ENCODE measurements at places on chromosomes 13 and 19. TPM values are rescaled to one million over a fixed set of nuclear protein-coding genes. Genes with fewer than 3 reads are reported as not detected.

DNA sequence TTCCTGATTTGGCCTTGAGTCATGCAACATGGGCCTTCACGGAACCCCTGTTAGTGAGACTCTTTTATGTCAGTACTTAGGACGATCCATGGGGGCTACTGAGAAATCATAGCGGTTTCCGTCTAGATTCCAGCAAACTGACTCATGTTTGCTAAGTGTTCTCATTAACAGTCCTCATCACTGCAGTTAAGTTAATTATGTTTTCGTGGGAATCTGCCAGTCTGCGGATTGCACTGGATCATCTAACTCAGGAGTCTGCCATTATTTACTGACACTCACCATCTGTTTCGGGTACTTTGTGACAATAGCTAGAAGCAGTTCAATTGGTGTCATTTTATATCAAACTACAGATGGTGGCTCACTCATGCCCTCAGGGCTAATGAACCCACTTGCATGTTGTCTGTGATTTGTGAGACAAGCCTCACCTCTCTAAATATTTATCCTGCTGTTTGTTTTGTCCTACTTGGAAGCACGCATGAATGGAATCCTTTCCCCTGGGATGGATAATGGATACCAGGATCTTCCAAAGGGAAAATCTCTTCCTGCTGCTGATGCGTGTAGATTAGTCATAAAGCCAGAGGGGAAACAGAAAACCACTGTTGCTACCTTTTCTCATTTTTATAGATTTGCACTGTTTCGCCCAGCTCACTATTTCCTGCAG, 61.8 kb downstream of the RAB20 start:
- no peak for DNase-seq

DNA sequence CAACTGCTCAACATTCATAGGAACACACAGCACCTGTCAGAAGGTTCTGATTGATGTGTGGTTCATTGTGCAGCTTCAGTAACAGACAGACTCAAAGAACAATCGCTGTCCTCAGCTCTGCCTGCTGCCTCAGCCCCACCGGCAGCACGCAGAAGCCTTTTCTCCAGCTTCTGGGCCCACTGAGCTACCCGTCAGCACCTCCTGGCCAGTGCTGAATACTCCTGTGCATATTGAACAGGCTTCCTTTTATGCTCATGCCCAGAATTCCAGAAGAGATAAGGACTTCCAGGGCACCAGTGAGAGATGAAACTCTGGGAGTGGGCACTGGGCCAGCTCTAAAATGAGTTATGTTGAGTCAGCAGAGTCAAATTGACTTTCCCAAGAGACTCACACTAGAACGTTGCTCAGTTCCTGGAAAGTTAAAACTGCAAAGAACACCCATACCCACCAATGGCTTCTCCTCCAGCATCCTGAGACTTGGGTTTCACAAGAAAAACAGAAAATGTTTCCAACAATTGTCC, 119.3 kb downstream of the COL4A1 start:
- no peak for DNase-seq

GRCh38 chr19:11091703-11092153, 2.5 kb downstream of the LDLR start:
- no peak for DNase-seq

GRCh38 chr19:27770095-27770494, 1442.9 kb downstream of the UQCRFS1 start:
- DNase-seq = no peak

Gene ZNF667
- 9.3 TPM for total RNA-seq

- no peak for DNase-seq
Measured at GRCh38 chr13:112638157-112638750, 50.3 kb upstream of the TUBGCP3 start.

DNA sequence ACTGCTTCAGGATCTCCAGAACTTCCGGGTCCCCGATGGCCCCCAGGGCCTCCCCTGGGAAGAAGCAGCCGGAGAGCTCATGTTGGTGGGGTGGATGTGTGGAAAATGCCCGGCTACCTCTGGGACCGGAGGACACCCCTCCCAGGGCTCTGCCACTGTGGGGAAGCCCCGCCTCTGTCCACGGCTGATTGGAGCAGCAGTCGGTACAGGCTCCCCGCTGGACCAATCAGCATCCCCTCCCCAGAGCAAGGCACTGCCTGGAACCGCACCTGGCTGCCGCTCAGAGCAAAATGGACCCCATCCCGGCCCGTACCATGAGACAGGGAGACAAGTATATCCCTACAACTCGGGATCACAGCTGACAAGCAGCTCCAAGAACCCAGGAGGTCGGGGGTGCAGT, 6.4 kb downstream of the DOHH start:
- DNase-seq = peak; percentile 88

- no peak for DNase-seq
Measured at GRCh38 chr13:97852181-97852874, 101.1 kb upstream of the IPO5 start.

Gene POLR1G
- 38.0 TPM for total RNA-seq

Gene EBI3
- total RNA-seq = 1.1 TPM

DNA sequence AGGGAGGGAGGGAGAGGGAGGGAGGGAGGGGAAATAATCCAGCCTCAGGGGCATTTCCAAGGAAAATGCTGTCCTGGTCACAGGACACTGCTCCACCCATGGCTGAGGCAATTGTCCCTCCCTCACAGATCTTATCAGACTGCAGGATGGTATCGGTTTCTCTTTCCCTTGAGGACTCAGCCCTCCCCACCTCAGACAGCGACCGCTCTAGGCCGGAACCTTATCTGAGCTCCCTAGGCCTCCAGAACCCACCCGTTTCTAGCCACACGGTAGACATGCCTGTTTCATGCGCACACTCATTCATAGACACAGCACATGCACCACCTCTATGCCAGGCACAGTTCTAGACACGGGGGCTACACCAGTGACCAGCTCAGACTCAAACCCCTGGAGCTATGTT, 10.0 kb upstream of the IZUMO2 start:
- no peak for DNase-seq

DNA sequence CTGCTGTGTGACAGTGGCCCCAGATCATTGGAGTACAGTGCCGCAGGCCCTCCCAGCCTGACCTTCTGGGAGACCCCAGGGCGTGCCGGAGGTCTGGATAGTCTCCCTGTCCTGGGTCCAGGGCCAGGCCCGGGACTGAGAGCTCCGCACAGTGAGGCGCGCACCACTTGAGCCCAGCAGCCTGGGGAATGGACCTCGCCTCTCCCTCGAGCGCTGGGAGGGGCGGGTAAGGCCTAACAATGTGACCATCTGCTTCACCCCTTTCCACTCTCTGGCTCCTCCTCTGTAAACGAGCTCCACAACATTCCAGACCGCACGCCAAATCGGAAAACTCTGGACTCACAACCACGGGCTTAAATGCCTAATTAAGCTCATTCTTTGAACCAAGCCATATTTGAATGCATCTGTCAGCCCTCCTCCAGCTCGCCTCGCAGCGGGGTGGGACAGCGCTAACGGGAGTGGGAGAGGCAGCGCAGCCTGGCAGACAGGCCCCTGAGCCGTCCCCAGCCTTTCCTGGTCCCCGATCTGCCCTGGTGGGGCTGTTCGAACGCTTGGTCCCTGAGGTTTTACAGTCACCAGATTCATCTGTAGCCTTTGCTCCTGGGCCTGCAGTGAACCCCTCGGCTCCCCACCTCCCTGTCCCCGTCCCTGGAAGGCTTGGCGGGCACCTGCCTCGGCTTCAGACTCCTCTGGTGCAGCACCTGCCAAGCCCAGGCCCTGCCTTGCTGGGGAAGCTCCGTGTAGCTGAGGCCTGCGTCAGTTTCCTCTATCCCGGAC, 120.7 kb upstream of the VSTM2B start:
- DNase-seq = peak; percentile 38

Gene RFXANK
- total RNA-seq = 77.7 TPM

Gene FXYD7
- 15.4 TPM for total RNA-seq

DNA sequence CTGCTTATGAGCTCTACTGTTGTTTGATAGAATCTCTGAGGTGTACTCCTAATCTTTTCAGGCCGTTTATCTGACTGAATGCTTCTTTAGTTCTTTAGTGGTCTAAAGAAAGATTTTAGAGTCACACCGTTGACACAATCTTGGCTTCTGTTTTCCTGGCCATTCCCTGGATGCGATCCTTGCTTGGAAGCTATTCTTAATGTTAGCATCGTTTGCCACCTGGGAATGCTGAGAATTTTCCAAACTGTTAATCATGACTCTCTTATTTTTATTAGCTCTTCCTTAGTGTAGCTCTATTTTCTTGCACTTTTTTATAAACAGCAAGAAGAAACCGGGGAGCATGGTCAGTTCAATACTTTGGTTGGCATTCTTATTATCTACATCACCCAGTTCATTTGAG, 281.0 kb upstream of the PCDH20 start:
- DNase-seq = no peak

Gene ZSCAN4
- total RNA-seq = not detected

DNA sequence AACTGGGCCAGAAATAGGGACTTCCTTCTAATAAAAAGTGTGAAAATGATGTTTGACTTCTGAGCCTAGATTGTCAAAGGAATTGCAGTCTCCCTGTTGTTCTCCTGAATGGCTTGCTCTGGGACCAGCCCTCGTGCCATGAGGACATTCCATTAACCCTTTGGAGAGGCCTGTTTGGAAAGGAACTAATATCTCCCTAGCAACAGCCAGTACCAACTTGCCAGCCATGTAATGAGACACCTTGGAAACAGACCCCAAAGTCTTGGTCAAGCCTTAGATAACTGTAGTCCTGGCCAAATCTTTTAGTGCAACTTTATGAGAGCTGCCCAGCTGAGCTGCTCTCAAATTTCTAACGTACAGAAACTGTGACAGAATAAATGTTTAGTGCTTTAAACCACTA, 8.2 kb upstream of the SIAH3 start:
- DNase-seq = no peak

DNA sequence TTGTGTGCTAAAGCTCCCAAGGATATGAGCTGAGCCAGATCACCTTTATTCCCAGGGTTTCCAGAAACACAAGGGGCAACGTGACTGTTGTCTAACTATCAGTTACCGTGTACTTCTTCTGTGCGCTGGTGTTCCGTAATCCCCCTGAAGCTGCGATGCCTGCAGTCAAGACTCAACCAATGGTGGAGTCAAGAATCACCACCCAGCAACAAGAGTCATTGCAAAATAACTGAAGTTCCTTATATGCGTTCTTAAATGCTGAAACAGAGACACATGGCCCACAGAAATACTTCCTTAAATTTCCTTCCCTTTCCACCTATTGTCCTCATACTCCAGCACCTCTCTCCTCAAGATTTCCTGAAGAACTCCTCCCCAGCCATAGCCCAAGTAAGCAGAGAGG, 200.2 kb downstream of the KATNAL1 start:
- no peak for DNase-seq

DNA sequence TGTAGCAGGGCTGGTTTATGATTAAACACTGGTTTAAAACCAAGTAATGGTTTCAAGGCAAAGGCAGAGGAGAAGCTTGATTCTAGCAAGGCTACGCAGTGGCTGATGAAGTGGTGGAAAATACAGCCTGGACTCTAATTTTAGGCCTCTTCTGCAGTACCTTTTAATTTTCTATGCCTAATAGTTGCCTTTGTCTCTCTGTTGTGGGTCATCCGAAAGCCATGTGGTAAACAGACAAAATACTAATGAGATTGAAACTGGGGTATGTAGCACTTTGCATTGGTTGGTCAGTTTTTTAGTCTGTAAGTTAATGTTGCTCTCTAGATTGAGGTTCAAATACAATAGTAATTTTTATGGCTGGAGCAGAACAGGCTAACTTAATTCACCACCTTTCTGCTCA, 3.3 kb downstream of the LMO7 start:
- DNase-seq = no peak

Gene NKG7
- not detected for total RNA-seq

Gene ZNF563
- 2.3 TPM for total RNA-seq

GRCh38 chr13:94318418-94318817, 161.1 kb downstream of the DCT start:
- DNase-seq = no peak

Gene LAIR1
- total RNA-seq = not detected

DNA sequence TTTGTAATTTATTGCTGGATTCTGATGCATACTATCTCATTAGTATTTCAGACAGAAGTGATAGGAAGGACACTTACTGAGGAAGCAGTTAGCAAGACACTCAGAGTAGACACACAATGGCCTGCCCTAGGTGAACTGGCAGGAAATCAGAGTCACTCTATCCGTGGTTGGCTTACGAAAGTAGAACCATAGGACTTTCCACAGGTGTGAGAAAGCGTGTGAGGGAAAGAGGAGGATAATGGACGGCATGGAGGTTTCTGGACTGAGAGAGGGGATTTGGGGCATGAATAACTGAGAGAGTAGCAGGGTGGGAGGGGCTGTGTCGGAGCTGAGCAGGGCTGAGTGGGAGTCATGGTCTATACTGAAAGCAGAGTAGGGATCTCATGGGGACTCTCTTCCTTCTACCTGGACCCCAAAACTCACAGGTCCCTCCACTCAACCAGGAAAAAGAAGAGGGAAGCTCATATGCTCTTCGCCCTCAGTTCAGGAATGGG, 18.7 kb upstream of the EID2 start:
- no peak for DNase-seq

- no peak for DNase-seq
Measured at GRCh38 chr19:5625641-5626040, 2.8 kb downstream of the SAFB start.

DNA sequence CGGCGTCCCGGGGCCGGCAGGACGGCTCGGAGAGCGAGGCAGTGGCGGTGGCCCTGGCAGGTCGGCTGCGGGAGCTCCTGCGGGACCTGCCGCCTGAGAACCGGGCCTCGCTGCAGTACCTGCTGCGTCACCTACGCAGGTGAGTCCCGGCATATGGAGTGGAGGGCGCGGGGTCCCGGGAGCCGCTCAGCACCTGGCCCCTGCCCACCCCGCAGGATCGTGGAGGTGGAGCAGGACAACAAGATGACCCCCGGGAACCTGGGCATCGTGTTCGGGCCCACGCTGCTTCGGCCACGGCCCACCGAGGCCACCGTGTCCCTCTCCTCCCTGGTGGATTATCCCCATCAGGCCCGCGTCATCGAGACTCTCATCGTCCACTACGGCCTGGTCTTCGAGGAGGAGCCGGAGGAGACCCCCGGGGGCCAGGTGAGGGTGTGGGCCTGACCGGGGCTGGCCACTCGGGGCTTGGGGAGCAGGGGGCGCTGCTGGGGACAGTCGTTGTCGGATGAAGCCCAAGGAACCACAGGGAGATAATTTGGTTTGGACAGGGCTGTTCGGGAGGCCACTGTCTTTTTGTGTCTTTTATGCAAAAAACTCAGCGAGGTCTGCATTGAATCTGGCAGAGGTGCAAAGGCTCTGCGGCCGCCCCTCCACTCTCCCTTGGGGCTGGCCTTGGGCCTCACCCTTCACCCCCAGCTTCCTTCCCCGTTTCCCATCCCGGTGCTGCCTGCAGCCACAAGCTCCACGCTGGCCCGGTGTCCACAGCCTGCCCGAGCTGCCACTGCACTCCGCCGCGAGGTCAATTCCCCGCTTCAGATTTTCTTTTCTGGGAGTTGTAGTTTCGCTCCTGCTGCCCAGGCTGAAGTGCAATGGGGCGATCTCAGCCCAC, 12.0 kb downstream of the POLR2E start:
- DNase-seq = no peak

- no peak for DNase-seq
Measured at GRCh38 chr13:58908019-58908679, 1255.6 kb downstream of the DIAPH3 start.

GRCh38 chr19:2770055-2771013, 12.7 kb downstream of the SGTA start:
- no peak for DNase-seq

Data from H1 (cell line).